Left lung (tissue), 14 donors: ENCODE measurements at places on chromosomes 1 and 21. TPM values are rescaled to one million over a fixed set of nuclear protein-coding genes. Genes with fewer than 3 reads are reported as not detected.

- DNase-seq: no peak
Observed at GRCh38 chr1:187267827-187268226, 439.1 kb downstream of the PLA2G4A start.

DNA sequence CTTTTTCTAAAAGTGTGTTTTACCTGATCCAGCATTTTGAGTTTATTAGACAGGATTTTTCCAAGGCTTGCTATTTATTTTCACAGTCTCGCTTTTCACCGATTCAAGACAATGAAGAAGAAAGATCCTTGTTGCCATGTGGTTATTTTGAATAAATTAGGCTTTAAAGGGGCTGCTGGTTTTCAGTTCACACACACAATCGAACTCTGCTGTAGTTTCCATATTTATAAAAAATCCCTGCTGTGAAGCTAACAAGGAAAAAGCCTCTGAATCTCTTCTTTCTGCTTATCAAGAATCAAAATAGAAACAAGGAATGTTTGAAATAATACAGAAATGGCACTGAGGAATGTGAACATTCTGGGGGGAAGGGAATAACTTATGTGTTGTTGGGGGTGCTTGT is 102.5 kb upstream of the KAZN start:
- DNase-seq: no peak

DNA sequence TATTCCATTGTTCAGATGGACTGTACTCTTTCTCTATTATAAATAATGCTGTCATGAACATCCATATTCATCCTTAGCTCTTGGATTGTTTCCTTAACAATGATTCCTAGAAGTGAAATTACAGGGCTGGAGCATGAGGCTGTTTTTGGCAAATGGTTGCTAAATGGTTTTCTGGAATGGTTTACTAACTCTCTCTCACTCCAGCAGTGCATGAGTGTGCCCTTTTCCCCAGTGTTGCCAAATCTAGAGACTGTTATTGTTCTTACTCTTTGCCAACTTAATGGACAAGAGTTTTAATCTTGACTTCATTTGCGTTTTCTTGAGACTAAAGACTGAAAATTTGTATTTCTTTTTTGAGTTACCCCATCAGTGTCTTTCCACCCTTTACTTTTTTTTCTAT is 113.0 kb downstream of the PAPPA2 start:
- DNase-seq: no peak

- DNase-seq: no peak
Observed at GRCh38 chr1:42385283-42385682, 4.7 kb downstream of the RIMKLA start.

DNA sequence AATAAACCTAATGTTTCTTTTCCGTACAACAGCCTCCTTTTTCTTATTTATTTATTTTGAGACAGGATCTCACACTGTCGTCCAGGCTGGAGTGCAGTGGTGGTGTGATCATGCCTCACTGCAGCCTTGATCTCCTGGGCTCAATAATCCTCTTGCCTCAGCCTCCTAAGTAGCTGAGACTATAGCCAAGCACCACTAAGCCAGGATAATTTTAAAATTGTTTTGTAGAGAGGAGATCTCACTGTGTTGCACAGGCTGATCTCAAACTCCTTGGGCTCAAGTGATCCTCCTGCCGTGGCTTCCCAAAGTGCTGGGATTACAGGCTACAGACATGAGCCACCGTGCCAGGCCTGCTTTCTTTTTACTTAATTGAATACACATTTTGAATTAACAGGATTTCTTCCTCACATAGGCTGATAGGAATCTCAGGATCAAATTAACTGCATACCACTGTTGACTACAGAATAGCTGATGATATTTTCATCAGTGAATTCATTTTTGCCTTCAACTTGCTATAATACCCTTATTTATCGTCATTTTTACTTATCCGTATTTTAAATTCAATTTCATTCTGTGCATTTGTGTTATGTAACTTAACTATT is 2010.5 kb downstream of the NCAM2 start:
- DNase-seq: no peak

- no peak for DNase-seq
Observed at GRCh38 chr1:23995431-23995837, 15.3 kb upstream of the SRSF10 start.

DNA sequence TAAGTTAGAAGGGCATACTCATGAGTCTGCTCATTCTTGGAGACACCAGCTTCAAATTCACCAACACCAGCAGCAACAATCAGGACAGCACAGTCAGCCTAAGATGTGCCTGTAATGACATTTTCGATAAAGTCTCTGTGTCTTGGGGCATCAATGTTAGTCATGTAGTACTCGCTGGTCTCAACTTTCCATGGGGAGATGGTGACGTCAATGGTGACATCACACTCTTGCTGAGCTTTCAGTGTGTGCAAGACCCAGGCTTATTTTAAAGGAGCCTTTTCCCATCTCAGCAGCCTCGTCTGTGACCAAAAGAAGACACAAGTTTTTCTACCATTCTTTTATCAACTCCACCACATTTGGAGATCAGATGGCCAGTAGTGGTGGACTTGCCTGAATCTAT is 75.5 kb downstream of the SERINC2 start:
- no peak for DNase-seq

DNA sequence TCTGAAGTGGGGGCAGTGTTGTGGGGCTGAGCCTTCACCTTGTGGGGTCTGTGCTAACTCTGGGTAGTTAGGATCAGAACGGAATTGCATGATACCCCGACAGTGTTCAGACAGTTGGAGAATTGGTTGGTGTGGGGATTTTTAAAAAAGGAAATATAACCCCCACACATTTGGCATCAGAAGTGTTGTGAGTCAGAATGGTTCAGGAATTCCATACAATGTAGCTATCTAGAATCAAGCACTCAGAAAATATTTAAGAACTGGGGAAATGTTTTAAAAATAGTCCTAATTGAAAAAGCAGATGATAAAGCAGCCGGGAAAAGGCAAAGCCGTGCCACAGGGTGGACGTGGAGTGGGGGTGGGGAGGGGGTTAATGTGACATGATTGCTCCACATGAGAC is 6.5 kb upstream of the S100A7 start:
- no peak for DNase-seq

DNA sequence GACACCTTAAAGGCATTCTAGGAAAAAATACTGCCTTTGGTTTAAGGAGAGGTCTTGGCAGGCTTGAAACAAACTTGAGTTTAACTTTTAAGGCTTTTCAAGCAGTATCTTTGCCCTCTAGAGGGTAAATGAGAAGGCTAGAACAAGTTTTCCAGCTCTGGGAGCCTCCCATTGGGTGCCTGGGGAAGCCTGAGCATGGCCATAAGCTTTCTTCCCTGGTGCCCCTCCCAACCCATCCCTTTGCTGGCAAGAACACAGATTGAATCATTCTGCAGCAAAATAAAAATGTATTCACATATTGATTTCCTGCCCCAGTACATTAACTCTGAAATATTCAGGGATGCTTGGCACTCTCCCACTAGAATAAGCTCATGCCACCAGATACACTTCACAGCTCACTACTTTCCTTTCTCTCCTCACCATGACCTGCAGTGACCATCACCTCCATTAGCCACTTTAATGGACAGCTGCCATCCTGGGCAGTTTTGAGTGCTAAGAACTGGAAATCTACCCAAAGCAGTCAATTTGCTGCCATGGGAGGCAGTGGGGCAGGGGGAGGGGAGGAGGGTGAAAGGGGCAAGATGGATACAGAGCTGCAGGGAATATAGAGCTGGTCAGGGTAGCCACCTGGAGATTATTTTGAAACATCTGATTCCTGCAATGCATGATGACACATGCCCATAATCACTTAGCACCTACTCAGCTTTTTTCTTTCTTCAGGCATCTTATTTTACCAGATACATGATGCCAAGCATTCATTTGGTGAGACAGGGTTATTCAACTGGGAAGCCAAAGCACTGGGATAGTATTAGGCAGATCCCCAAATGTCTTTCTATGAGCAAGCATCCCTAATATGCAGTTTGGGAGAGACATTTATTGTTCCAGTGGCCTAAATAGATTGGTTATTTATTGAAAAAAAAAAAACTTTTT is 140.6 kb downstream of the SYT2 start:
- DNase-seq: no peak

- DNase-seq: no peak
Observed at GRCh38 chr1:14949270-14949835, 204.2 kb upstream of the TMEM51 start.

GRCh38 chr1:205512059-205513045 is 7.9 kb downstream of the CDK18 start:
- no peak for DNase-seq

GRCh38 chr1:110248746-110249145 is 38.6 kb downstream of the KCNC4 start:
- DNase-seq: no peak

- DNase-seq: peak; percentile 84
Observed at GRCh38 chr1:17236779-17237560, 11.9 kb upstream of the PADI3 start.

DNA sequence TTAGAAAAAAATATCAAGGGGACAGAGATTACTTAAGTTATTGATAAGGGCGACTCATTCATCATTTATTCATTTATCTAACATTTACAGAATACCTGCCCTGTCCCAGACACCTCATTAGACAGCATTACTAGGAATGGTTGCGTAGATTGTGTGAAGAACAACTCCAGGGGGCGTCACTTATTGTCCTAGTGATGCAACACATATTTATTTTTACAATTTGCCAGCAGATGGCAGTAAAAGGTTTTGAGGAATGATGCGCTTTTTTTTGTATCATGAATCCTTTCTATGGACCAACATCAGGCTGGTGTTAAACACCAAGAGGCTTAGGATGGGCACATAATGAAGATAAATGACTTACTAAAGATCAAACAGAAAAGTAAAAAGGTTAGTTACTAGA is 5.5 kb downstream of the NCAM2 start:
- DNase-seq: no peak

- DNase-seq: peak; percentile 59
Observed at GRCh38 chr1:201085902-201086735, 26.1 kb downstream of the CACNA1S start.

GRCh38 chr1:157961805-157962762 is 31.4 kb upstream of the KIRREL1 start:
- DNase-seq: no peak

- DNase-seq: no peak
Observed at GRCh38 chr1:15559189-15559810, 25.6 kb downstream of the AGMAT start.

DNA sequence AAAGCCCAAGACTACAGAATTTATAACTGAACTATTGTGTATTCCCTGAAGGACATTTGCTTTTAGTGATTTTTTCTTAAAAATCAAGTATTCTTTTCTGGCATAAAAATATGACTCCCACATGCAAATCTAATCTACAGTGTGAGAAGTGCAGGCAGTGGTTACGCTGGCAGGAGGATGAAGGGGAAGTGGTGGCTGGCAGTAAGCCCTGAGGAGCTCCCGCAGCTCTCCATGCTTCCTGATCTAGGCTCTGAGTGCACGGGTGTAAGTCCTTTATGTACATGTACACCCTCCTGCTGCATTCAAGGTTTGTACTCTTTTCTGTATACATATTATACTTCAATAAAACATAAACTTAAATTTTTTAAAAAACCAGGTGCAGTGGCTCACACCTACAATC is 67.5 kb upstream of the PRDX6 start:
- DNase-seq: no peak

- DNase-seq: no peak
Observed at GRCh38 chr1:65581119-65581518, 160.7 kb downstream of the LEPR start.

GRCh38 chr1:155294520-155295182 is 6.6 kb downstream of the PKLR start:
- no peak for DNase-seq

DNA sequence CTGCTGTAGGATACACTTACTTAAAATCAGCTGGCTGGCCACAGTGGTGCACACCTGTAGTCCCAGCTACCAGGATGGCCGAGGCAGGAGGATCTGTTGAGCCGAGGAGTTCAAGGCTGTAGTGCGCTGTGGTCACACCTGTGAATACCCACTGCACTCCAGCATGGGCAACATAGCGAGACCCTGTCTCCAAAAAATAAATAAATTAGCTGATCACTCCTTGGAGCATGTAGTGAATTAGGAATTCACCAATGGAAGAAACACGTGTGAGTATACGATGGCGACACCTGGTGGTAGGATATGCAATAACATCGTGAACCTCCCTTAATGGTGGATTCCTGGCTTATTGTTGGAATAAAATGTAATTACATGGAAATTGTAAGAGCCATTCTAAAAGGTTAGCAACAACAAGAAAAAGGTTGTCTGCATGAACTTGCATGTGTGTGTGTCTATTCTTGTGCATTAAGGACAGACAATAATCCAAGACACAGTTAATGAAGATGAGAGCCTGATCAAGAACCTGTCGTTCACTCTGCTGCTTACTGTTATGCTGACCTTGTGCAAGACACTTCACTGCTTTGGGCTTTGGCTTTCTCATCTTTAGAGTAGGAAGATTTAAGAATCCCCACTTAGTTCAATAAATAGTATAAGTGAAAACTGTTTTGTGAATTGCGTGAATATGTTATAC is 38.6 kb upstream of the COX20 start:
- no peak for DNase-seq

GRCh38 chr1:175192630-175193526 is at the start of gene KIAA0040:
Gene KIAA0040, minus strand, starts transcription at chr1:175192776. Its CDS starts 31,763 bp downstream, at chr1:175161013.
- peak; percentile 56 for DNase-seq

- peak; percentile 73 for DNase-seq
Observed at GRCh38 chr1:3453203-3453761, 1.2 kb upstream of the ARHGEF16 start.

DNA sequence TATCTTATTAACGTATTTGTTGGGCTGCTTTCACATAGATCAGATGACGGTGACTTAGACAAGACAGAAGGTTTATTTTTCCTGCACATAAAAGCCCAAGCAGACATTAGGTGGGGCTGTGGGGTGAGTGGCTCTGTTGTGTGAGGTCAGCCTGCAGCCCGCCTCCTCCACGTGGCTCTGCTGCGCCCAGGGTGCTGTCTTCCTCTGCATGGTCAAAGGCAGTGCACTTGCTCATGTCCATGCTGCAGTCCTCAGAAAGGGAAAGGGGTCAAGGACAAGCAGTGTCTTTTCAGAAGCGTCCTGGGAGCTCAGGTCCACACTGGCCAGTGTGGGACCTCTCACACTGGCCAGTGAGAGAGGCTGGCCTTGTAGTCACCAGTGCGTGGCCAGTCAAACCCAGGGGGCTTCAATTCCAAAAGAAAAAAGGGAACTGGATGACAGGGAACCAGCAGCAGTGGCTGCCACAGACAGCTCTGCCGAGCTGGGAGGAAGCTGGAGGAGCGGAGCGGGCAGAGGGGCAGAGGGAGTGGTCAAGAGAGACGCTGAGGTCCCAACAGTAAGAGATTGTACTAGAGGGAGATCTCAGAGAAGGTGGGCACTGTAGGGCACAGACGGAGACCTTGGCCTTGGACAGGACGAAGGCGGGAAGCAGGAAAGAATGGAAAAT is 35.9 kb upstream of the SLC45A1 start:
- DNase-seq: no peak

- DNase-seq: peak; percentile 41
Observed at GRCh38 chr1:237390823-237391222, 348.8 kb downstream of the RYR2 start.

GRCh38 chr21:42849759-42850412 is 29.5 kb downstream of the WDR4 start:
- peak; percentile 64 for DNase-seq

GRCh38 chr1:208924928-208925327 is 658.6 kb upstream of the CAMK1G start:
- no peak for DNase-seq

TENT5C gene
- 14.2 TPM for polyA plus RNA-seq

MGST3 gene
- 183 TPM for polyA plus RNA-seq

KCNE1 gene
- polyA plus RNA-seq: 0.19 TPM

GSTM1 gene
- 96.2 TPM for polyA plus RNA-seq

PRAMEF2 gene
- not detected for polyA plus RNA-seq

ETV3L gene
- polyA plus RNA-seq: not detected

FCGR1A gene
- polyA plus RNA-seq: 3.3 TPM

TAS1R1 gene
- 0.21 TPM for polyA plus RNA-seq

SUSD4 gene
- 26.2 TPM for polyA plus RNA-seq

CFAP141 gene
- 1.3 TPM for polyA plus RNA-seq

LRRC53 gene
- not detected for polyA plus RNA-seq

PHLDA3 gene
- 13.8 TPM for polyA plus RNA-seq
